ENCODE measurements at places on chromosomes 16 and 17.

GRCh38 chr16:70676675-70677498 is 9.0 kb downstream of the MTSS2 start:
- DNase-seq, result no peak

DNA sequence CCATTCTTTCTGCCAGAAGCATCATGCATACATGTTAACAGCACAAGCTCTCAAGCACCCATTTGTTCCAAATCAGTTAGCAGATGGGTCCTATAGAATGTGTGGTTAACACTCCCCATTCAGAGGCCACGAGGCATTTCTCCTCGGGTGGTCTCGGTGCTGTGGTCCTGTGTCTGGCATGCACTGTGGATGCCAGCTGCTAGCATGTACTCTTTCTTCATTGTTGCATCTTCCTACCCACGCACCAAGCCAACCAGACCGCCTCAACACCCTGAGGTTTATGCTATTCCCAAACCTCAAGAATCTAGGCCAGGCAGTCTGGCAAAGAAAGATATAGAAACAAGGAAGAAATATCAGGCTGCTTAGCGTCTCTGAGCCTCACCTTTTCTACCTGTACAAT is 27.8 kb upstream of the MRTFB start:
- DNase-seq, result no peak

GRCh38 chr16:1981398-1981836 is at the start of gene NOXO1:
TSS of gene NOXO1 (minus strand) at chr16:1981469. CDS start at chr16:1981179, 290 bp downstream.
- peak; percentile 44 for DNase-seq

DNA sequence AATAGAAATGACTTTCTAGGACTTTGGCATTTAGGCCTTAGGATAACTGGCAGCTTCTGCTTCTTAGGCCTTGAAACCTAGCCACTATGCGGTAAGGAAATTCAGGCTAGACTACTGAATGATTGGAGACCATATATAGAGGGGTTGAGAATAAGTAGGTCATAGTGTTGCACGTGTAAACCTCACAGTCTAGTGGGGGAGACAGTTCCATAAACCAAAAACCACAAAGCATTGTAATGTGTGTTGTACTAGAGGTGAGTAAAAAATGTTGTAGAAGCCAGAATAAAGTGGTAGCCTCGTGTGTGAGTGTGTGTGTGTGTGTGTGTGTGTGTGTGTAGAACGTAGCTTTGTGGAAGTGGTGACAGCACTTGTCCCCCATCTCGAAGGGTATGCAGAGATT is 188.5 kb downstream of the MAP2K6 start:
- no peak for DNase-seq

GRCh38 chr16:5377280-5377898 is 279.8 kb upstream of the EEF2KMT start:
- DNase-seq, result no peak

DNA sequence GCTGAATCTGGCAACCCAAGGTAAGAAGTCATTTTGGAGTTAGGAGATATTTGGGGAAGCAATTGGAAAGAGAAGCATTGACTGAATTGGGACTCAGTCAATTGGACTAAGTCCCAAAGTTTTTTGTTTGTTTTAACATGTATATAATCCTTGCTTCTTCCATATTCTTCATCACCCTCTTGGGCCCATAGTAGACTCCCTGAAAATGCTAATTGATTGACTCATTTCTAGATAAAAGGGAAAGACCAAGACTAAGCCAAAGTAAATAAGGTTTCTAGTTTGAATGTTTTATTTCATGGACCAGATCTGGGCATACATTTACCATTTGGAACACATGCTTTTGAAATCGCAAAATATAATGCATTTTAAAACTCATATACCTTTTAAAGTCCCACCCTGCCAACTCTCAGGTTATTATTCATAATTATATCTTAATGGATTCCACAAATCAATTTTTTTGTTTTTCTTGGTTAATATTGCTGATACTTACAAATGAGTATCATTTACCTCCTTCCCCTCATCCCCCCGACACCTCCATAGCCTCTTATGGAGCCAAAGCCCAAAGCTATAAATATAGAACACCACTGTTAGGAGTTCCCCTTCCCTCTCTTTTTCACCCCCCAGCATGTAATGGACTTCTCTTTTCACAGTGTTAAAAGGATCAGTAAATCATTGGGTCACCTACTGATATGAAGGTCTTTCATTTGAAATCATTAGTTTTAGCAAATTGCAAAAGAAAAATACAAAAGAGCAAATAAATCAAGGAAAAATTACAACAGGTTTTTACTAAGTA is 674.0 kb upstream of the SOX9 start:
- no peak for DNase-seq

DNA sequence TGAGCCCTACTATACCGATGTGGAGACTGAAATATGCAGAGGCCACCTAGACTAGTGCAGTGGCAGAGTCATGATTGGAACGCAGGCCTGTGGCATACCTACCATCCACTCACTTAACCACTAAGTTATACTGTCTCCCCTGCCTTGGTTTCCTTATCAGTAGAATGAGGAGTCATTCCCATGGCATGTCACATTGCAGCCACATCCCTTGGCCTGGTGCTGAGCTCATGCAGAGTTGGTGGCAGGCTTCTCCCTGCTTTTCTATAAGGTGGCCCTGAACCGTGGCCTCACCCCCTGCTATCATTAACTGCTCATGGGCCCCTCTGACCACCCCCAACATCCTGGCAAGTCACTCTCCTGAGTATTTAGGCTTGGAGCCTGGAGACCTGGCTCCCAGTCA is 212.5 kb downstream of the KATNIP start:
- no peak for DNase-seq

- DNase-seq, result no peak
Measured at GRCh38 chr17:1727876-1728630, 3.5 kb downstream of the WDR81 start.

DNA sequence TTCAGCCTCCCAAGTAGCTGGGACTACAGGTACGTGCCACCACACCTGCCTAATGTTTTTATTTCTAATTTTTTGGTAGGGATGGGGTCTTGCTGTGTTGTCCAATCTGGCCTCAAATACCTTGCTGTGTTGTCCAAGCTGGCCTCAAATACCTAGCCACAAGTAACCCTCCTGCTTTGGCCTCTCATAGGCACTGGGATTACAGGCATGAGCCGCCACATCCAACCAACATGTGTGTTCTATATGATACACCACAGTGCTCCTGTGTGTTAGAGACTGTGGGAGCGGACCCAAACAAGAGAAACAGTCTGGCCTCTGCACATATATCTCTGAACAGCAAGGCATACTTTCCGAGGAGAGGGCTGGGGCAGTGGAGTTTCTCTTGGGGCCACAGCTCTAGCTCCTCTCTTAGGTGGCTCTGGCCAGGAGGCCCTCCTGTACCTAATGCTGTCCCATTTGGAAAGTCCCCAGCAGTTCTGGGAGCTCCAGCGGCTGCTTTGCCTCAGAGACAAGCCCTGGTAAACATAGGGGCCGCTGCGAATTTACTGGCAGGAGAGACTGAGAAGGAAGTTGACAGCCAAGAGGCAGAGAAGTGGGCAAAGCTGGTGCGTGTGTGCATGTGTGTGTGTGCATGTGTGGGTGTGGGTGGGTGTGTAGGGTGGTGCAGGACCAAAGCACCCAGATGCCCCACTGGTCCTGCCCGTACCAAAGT is 95.0 kb downstream of the RAB11FIP4 start:
- no peak for DNase-seq

DNA sequence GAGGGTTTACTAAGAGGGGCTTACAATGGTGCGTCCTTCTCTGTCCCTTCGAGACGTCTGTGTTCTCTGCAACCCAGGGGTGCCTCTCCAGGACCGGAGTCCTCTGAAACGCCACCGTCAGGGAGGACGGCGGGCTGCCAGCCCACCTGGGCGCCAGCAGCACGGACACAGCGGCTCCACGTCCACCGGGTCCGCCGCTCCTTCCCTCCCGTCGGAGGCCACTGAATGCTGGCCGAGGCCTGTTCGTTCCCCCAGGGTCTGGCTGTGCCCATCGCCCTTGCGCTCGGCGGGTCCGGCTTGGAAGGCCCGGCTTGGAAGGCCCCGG is 403 bp downstream of the TEPSIN start:
- no peak for DNase-seq

- DNase-seq, result peak; percentile 64
Measured at GRCh38 chr17:78359321-78359996, 418 bp downstream of the SOCS3 start.

GRCh38 chr17:17087424-17088015 is 45.3 kb downstream of the MPRIP start:
- no peak for DNase-seq

- DNase-seq, result no peak
Measured at GRCh38 chr17:14103836-14104235, 34.5 kb downstream of the COX10 start.
